ENCODE measurements at places on chromosomes 11 and 22. TPM values are rescaled to one million over a fixed set of nuclear protein-coding genes. Genes with fewer than 3 reads are reported as not detected.

GRCh38 chr11:106644824-106645223 is 373.5 kb downstream of the GUCY1A2 start:
- no peak for DNase-seq

LIF gene
- total RNA-seq: 8.2 TPM

IFITM10 gene
- total RNA-seq: 0.87 TPM

DNA sequence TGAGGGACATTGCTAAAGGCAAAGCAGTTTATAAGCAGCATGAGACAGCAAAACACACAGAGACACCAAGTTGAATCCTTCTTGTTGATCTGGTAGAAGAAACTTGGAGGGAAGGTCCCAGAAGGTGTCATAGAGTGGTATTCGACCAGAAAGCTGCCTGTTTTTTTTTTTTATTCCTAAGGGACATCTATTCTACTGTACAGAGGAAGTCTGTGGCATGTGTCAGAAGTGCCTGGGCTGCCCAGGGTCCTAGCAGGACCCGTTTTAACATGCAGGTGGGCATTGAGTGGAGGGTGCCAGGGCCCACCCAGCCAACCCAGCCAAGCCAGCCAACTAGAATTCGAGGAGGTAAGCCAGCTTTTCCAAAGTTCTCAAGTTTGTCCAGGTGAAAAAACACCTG is 68.0 kb upstream of the ATXN10 start:
- DNase-seq: no peak

- DNase-seq: no peak
Measured at GRCh38 chr11:71987521-71987920, 11.2 kb upstream of the IL18BP start.

- no peak for DNase-seq
Measured at GRCh38 chr11:60127311-60127811, 38.9 kb downstream of the MS4A2 start.
